CD4-positive, alpha-beta T cell (primary cell): ENCODE measurements at places on chromosomes 4 and X.

- DNase-seq, result no peak
- no peaks in the 10 kb centered on the region for H3K36me3 ChIP-seq
- H3K27ac ChIP-seq, result no peak overlapping the region
- no peaks in the 10 kb centered on the region for H3K27me3 ChIP-seq
These were observed 384.6 kb downstream of the PPP3CA start for GRCh38 chr4:100962698-100963097.

DNA sequence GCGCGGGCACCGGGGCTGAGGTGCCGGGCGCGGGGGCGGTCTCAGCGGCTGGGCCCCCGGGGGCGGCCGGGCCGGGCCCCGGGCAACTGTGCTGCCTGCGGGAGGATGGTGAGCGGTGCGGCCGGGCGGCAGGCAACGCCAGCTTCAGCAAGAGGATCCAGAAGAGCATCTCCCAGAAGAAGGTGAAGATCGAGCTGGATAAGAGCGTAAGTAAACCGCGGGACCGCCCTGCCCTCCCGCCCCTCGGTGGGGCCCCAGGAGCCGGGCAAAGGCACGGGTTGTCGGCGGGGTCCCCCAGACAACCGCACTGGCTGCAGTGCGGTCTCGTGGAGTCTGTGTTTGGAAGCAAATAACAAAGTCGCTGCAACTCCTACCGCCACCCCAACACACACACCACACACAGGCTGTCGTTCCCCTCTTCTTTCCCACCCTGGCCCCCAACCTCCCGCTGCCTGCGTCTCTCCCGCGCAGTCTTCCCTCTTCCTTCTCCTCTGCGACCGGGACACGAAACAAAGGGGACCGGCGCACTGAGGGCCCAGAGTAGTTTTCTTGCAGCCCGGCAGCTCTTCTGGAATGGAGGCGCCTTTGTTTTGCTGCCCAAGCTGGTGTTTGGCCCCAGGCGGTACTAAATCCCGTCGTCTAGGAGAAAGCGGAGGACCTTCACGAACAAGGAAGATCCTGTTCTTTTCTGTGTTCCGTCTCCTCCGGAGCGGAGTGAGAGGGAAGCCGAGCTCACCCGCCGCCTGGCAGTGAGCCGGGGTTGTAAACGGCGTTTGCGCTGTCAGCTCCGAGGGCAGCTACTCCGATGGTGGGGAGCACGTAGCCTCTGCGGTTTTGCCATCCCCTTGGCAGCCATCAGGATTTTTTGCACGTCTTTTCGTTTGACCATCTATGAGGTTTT is 788 bp downstream of the SAP30 start:
- DNase-seq, result peak; percentile 52
- H3K36me3 ChIP-seq, result no peaks in the 10 kb centered on the region
- H3K27ac ChIP-seq, result no peak overlapping the region
- H3K4me1 ChIP-seq, result peaks cover 21% of the 10 kb centered on the region

GRCh38 chr4:19002170-19002569 is 980.6 kb upstream of the LCORL start:
- no peak overlapping the region for H3K27ac ChIP-seq
- no peaks in the 10 kb centered on the region for H3K36me3 ChIP-seq
- no peak overlapping the region for H3K4me3 ChIP-seq
- no peaks in the 10 kb centered on the region for H3K27me3 ChIP-seq
- no peak for DNase-seq

GRCh38 chr4:110248831-110249253 is 50.4 kb upstream of the ELOVL6 start:
- no peaks in the 10 kb centered on the region for H3K27me3 ChIP-seq
- H3K4me3 ChIP-seq, result no peak overlapping the region
- DNase-seq, result no peak
- no peaks in the 10 kb centered on the region for H3K4me1 ChIP-seq

GRCh38 chrX:49040376-49040955 is 2.7 kb downstream of the TFE3 start:
- no peak for DNase-seq
- H3K36me3 ChIP-seq, result peaks cover 22% of the 10 kb centered on the region
- H3K4me3 ChIP-seq, result no peak overlapping the region
- no peak overlapping the region for H3K27ac ChIP-seq
- no peaks in the 10 kb centered on the region for H3K27me3 ChIP-seq

- no peak for DNase-seq
- H3K27ac ChIP-seq, result no peak overlapping the region
- no peaks in the 10 kb centered on the region for H3K36me3 ChIP-seq
These were observed 62.3 kb downstream of the CLDN22 start for GRCh38 chr4:183257808-183258207.

DNA sequence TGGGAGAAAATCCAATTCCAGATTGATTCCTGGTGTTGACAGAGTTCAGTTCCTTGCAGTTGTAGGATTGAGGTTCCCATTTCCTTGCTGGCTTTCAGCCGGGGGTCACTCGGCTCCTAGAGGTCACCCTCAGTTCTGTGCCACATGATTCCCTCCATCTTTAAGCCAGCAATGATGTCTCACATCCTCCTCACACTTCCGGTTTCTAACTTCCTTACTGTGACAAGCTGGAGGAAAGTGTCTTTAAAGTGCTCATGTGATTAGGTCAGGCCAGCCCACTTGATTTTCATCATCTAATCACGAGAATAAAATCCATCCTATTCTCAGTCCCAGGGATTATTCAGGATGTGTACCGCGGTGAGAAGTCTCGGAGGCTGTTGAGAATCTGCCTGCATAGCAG is 19.4 kb upstream of the SMIM31 start:
- H3K4me1 ChIP-seq, result no peaks in the 10 kb centered on the region
- no peaks in the 10 kb centered on the region for H3K36me3 ChIP-seq
- no peak overlapping the region for H3K27ac ChIP-seq
- no peak overlapping the region for H3K4me3 ChIP-seq
- no peak for DNase-seq

GRCh38 chrX:129772796-129773431 is 6.8 kb upstream of the SASH3 start:
- no peak overlapping the region for H3K4me3 ChIP-seq
- peak overlapping the region; percentile 40 for H3K27ac ChIP-seq
- no peaks in the 10 kb centered on the region for H3K27me3 ChIP-seq
- peaks cover 97% of the 10 kb centered on the region for H3K4me1 ChIP-seq
- no peaks in the 10 kb centered on the region for H3K36me3 ChIP-seq
- no peak for DNase-seq
